ENCODE measurements at places on chromosomes 2 and 18.

DNA sequence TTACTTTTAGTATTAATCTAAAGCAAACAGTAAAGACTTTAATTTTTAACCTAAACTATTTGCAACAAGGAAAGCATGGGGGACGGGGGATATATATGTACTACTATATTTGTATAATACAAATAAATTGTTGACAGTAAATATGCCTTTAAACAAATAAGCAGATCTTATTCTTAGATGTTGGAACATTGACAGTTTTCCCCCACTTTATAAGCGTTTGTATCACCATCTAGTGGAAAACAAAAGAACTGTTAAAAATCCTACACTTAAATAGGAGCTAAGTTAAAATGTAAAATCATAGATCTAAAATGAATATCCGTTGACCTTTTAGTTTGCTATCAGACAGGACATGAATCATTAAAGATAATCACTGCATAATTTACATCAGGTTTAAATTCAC is 50.0 kb downstream of the RBBP8 start:
- peaks cover 15% of the 10 kb centered on the region for H3K4me1 ChIP-seq
- no peak overlapping the region for H3K4me3 ChIP-seq
- peaks cover 19% of the 10 kb centered on the region for H3K36me3 ChIP-seq
- no peak for DNase-seq
- H3K27ac ChIP-seq, result no peak overlapping the region
- no peaks in the 10 kb centered on the region for H3K27me3 ChIP-seq

DNA sequence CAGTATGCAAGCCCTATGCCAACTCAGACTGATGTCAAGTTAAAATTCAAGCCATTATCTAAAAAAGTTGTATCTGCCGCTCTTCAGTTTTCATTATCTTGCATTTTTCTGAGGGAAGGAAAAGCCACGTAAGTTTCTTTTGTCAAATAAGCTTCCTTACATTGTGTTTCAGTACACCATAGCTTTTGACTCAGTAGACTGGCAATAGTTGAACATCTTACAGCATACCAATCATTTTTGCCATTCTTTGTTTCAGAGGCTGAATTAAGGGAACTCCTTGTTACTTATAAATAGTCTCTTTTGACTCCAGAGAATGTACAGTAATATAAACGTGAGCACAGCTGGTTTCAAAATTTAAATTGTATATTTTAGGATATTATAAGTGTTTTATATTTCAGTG is 120.6 kb downstream of the EHBP1 start:
- peaks cover 3% of the 10 kb centered on the region for H3K4me1 ChIP-seq
- H3K36me3 ChIP-seq, result peaks cover 20% of the 10 kb centered on the region
- H3K4me3 ChIP-seq, result no peak overlapping the region

GRCh38 chr2:106306387-106306786 is 112.3 kb upstream of the UXS1 start:
- no peak overlapping the region for H3K4me3 ChIP-seq
- H3K27me3 ChIP-seq, result no peaks in the 10 kb centered on the region
- peaks cover 4% of the 10 kb centered on the region for H3K4me1 ChIP-seq
- DNase-seq, result no peak

DNA sequence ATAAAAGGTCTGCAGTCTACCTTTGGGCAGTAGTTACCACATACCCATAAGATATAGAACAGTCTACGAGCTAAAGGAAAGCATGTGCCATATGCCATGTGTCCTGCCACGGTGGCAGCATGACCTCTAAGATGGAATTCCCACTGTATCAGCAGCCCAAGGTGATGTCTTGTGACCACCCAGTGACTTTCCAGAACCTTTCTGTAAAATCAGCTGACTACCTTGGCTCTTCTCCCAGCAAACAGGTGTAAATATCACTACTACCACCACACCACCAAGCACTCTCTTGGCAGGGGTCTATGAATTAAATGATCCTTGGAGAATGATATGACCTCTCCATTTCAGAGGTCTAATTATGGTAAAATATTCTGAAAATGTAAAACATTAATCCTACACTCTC is 99.6 kb downstream of the METTL8 start:
- peaks cover 14% of the 10 kb centered on the region for H3K4me1 ChIP-seq
- no peak for DNase-seq
- no peak overlapping the region for H3K4me3 ChIP-seq
- H3K36me3 ChIP-seq, result no peaks in the 10 kb centered on the region
- no peaks in the 10 kb centered on the region for H3K27me3 ChIP-seq

GRCh38 chr2:239839306-239839705 is 185.8 kb downstream of the NDUFA10 start:
- H3K27ac ChIP-seq, result no peak overlapping the region
- peaks cover 3% of the 10 kb centered on the region for H3K36me3 ChIP-seq
- no peaks in the 10 kb centered on the region for H3K27me3 ChIP-seq
- no peaks in the 10 kb centered on the region for H3K4me1 ChIP-seq

DNA sequence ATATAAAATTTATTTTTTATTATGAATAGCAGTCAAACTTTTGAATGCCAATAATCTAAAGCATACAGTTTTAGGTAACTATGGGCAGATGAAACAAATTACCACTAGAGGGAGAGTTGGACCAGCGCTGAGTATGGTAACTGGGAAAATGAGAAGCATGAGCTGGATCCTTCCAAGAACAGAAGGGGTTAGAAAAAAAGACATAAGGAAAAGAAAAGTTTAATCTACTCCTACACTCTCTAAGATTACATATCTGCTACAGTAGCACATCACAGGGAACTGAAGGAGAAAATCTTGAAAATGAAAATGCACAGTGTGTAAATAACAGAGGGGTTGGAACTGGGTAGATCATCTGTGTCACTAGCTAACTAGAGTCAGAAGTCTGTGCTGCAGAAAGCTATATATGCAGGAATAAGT is 15.5 kb downstream of the REG3G start:
- H3K27me3 ChIP-seq, result no peaks in the 10 kb centered on the region
- no peaks in the 10 kb centered on the region for H3K4me1 ChIP-seq
- H3K27ac ChIP-seq, result no peak overlapping the region
- H3K36me3 ChIP-seq, result no peaks in the 10 kb centered on the region
- no peak overlapping the region for H3K4me3 ChIP-seq

GRCh38 chr2:186429104-186429503 is 57.0 kb upstream of the ZC3H15 start:
- no peak overlapping the region for H3K4me3 ChIP-seq
- no peaks in the 10 kb centered on the region for H3K27me3 ChIP-seq
- no peak for DNase-seq
- no peak overlapping the region for H3K27ac ChIP-seq
- no peaks in the 10 kb centered on the region for H3K4me1 ChIP-seq

DNA sequence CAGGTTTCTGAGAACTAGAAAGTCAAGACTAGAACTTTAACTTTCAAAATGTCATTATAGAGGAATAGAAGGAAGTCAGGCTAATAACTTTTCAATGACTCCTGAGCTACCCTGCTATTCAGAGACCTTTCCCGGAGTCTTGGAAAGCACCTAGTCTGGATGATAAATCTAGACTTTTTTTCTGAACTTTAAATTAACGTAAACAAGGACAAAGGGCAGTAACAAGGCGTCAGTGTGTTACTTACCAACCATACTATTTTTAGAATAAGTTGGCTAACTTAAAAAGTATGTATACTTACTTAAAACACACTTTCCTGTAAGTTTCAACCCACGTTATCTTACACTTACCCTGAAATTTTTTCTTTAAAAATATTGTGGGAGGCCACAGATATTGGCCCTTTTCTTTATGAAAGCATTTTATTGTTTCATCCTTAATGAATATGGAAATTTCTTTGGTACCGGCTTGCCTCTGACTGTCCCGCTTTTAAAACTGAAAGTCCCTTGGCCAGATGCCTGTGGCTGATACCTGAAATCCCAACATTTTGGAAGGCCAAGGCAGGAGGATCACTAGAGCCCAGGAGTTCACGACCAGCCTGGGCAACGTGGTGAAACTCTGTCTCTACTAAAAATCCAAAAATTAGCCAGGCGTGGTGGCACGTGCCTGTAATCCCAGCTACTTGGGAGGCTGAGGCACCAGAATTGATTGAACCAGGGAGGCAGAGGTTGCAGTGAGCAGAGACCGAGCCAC is 9.7 kb downstream of the PMAIP1 start:
- no peak overlapping the region for H3K27ac ChIP-seq
- no peak for DNase-seq
- H3K36me3 ChIP-seq, result no peaks in the 10 kb centered on the region
- H3K4me3 ChIP-seq, result no peak overlapping the region
- H3K27me3 ChIP-seq, result peaks cover 67% of the 10 kb centered on the region

DNA sequence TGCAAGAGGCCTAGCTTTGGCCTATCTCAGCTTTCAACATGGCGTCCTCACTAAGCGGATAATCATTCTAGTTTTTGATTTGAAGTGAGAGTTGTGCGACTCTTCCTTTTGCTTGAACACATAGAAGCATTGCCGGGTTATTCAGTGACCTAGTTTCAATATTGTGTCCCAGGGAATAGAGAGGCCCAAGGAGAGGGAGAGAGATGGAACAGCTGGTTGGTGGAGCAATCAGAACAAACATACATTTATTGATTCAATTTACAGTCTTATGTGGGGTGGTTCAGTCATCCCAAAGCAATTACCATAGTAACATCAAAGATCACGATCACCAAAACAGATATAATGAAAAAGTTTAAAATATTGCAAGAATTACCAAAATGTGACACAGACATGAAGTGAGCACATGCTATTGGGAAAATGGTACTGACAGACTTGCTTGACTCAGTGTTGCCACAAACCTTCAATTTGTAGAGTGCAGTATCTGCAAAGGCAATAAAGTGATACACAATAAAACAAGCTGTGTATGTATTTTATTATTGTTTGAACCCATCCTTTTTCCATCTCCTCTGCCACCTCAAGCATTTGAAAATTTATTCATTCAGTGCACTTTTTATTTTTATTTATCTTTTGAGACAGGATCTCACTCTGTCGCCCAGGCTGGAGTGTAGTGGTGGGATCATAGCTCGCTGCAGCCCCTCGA is 30.2 kb downstream of the COPS7B start:
- H3K27ac ChIP-seq, result no peak overlapping the region
- H3K27me3 ChIP-seq, result no peaks in the 10 kb centered on the region
- DNase-seq, result no peak
- no peak overlapping the region for H3K4me3 ChIP-seq
- H3K36me3 ChIP-seq, result peaks cover 27% of the 10 kb centered on the region
- H3K4me1 ChIP-seq, result no peaks in the 10 kb centered on the region

DNA sequence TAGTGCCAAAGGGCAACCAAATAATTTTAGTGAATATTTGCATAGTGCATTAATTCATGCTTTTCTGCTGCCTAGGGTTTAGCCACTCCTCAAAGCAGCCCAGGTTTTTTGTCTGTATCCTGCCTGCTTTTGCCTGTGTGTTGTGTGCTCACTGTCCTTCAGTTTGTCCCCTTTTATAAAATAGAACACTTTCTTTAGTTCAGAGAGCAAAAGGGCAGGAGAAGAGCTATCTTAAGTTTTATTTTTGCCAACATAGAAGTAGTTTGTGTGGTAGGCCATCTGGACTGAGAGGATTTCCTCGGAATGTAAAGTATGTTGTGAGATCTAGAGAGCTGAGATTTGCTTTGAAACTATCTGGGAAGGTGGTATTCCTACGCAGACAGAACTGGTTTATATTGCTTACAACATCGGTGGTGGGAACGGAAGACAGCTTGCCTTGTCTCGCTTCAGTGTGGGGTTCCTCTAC is 64.9 kb downstream of the EML4 start:
- no peaks in the 10 kb centered on the region for H3K36me3 ChIP-seq
- no peak for DNase-seq
- H3K4me1 ChIP-seq, result peaks cover 20% of the 10 kb centered on the region
- no peak overlapping the region for H3K27ac ChIP-seq

GRCh38 chr2:119827866-119828507 is 68.3 kb downstream of the PTPN4 start:
- H3K4me1 ChIP-seq, result peaks cover 9% of the 10 kb centered on the region
- H3K36me3 ChIP-seq, result peaks cover 24% of the 10 kb centered on the region
- DNase-seq, result no peak
- H3K27ac ChIP-seq, result no peak overlapping the region
- no peak overlapping the region for H3K4me3 ChIP-seq
- H3K27me3 ChIP-seq, result no peaks in the 10 kb centered on the region

DNA sequence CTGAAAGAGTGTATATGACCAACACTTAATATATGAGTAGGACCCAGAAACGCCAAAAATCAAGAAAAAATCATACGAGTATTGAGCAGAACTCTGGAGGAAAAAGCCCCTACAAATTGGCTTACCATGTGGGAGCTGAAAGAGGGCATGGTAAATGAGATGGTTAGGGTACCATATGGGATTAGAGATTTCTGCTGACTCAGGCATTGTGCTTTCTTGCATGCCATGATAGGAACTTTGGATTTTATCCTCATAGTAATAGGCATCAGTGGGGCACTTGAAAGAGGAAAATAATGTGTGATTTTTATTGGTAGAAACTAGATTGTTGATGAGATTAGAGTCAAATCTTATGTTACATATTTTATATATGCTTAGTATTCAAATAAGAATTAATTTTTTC is 271.1 kb downstream of the CBLN2 start:
- H3K27me3 ChIP-seq, result no peaks in the 10 kb centered on the region
- no peak for DNase-seq
- H3K4me3 ChIP-seq, result no peak overlapping the region
- H3K4me1 ChIP-seq, result no peaks in the 10 kb centered on the region

DNA sequence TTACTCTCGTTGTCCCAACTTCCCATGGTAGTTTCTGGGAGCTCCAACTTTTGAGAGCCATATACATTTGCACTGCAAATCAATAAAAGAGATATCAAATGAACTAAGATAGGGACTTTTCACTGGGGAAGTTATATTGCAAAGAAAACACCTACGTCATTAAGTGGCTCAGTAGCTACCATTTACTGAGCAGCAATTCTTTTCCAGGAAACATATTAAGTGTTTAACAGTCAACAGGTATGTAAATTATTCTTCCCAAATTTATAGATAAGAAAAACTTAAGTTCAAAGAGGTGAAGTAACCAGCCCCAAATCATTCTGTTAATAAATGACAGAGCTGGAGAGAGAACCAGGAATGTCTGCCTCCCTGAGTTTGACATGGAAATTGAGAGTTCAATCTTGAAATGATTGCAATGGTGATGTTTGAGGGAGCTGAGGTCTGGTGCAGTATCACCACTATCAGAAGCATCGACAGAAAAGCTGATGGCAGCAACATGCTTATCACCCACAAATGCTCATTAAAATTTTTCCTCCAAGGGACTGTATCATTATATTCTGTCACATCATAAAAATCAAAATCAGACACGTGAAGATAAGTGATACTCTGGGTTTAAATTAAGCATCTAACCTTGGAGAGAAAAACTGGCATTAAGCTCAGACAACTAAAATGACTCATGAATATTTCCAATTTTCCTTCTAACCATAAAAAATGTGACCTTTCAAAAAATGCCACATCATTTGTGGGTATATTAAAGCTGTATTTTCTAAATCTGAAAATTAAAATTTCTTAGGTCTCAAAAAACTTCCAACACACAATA is 43.4 kb downstream of the GAREM1 start:
- H3K36me3 ChIP-seq, result peaks cover 11% of the 10 kb centered on the region
- no peaks in the 10 kb centered on the region for H3K27me3 ChIP-seq

- no peak overlapping the region for H3K4me3 ChIP-seq
- no peak for DNase-seq
- H3K4me1 ChIP-seq, result peaks cover 3% of the 10 kb centered on the region
- H3K27ac ChIP-seq, result no peak overlapping the region
These were observed 55.2 kb upstream of the COBLL1 start for GRCh38 chr2:164896634-164897355.
